ENCODE measurements at places on chromosomes 7 and 10.

DNA sequence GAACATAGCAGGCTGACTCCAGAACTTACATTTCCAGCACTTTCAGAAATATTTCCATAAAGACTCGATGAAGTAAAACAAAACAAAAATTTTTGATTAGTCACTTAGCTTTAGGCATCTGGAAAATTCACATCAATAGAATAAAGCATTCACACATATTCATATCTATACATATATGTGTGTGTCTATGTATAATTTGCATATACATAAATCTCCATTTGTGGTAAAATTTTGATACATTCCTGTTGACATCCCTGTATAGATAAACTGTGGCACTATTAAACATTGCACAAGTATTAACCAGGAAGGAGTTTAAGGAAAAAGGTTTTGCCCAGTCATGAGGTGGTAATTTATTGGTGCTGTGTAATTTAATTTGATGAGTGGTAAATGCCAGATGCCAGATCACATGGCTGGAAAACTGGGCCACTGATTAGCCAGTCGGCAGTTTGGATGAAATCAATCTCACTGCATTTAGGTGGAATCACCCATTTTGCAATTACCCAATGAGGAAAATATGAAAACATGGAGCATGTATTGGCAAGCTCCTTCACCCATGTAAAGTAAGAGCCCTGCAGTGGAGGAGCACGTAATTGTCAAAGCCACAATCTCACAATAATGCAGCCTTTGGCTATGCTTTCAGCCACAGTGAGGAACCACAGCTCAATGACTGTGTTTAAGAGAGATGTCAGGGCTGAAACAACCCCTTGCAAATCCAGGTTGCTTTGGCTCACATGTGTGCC, 294.6 kb downstream of the RNLS start:
- DNase-seq, result no peak

GRCh38 chr10:78768876-78769275, 299.9 kb upstream of the ZMIZ1 start:
- no peak for DNase-seq

DNA sequence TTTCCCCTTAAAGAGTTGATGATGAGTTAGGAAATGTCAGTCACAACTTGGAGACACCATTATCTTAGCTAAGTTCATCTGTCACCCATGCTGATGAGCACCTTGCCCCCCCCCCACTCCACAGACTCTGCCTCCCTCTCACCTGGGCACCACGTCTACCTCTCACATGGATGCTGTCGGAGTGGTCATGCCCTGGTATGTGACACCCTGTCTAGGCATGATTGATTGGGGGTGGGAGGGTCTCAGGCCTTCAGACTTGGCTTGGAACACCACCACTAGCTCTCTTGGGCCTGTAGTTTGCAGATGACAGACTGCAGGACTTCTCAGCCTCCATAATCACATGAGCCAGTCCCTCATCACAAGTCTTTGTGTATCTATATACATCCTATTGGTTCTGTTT, 78.0 kb downstream of the WDR37 start:
- DNase-seq, result no peak

GRCh38 chr7:151152643-151153513, 14.6 kb downstream of the GBX1 start:
- DNase-seq, result no peak

DNA sequence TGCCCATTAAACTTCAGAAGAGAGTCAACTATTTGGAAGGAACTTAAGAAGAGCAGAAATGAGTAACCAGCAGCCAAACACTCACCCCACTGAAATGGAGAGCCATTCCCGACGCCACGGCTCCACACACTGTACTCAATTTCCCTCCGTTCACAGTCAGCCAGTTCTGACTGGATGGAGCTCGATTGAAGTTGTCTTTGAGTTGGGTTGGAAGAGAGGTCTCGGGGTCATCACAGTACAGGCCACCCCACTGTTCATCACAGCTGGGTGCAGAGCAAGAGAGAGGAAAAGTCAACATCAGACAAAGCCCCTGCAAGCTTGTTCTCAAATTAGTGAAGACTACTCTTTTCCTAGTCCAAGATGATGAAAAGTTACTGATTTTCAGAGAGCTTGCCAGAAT, 75.9 kb upstream of the SLC26A5 start:
- DNase-seq, result no peak

DNA sequence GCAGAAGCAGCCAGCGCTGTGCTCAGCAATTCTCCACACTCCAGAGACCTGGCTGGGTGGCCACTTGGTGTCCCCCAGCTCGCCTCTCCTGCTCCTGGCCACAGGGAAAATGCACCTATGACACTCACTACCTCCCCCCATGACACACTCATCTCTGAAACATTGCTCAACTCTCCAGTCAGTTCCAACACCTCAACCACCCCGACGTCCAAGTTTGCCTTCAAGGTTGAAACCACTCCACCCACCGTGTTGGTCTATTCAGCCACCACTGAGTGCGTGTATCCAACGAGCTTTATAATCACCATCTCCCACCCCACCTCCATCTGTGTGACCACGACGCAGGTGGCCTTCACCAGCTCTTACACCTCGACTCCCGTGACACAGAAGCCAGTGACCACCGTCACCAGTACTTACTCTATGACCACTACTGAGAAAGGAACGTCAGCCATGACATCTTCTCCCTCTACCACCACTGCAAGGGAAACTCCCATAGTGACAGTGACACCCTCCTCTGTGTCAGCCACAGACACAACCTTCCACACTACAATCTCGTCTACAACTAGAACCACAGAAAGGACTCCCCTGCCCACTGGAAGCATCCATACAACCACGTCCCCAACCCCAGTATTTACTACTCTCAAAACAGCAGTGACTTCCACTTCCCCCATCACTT, 2.7 kb downstream of the MUC3A start:
- DNase-seq, result no peak
